ENCODE measurements at places on chromosomes 5 and 9.

DNA sequence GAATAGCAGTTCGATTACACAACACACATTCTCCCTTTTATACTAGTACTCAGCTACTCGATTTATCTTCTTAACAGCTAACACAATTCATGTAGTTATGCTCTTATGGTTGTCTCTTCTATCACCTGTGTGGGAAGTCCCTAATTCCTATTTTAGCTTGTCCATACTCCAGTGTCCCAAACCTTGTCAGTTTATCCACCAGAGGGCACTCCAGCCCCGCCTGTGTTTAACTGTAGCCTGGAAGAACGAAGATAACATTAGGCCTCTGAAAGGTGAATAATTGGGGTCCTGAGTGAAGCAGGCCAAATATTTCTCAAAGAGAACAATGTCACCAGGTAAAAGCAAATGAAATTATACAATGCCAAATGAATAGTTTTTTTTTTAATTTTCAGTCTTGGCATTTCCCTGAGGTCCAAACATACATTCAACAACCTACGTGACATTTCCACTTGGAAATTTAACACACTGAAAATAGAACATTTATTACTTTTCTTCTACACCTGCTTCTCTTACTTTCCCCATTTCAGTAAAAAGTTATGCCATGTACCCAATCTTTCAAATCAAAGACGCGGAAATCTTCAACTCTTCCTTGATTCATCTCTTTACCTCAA, 560.7 kb downstream of the HTR1A start:
- H3K36me3 ChIP-seq, result no peaks in the 10 kb centered on the region
- H3K27me3 ChIP-seq, result no peaks in the 10 kb centered on the region
- DNase-seq, result no peak

- no peaks in the 10 kb centered on the region for H3K36me3 ChIP-seq
- no peak for DNase-seq
Observed at GRCh38 chr5:56310711-56311204, 77.6 kb upstream of the ANKRD55 start.

DNA sequence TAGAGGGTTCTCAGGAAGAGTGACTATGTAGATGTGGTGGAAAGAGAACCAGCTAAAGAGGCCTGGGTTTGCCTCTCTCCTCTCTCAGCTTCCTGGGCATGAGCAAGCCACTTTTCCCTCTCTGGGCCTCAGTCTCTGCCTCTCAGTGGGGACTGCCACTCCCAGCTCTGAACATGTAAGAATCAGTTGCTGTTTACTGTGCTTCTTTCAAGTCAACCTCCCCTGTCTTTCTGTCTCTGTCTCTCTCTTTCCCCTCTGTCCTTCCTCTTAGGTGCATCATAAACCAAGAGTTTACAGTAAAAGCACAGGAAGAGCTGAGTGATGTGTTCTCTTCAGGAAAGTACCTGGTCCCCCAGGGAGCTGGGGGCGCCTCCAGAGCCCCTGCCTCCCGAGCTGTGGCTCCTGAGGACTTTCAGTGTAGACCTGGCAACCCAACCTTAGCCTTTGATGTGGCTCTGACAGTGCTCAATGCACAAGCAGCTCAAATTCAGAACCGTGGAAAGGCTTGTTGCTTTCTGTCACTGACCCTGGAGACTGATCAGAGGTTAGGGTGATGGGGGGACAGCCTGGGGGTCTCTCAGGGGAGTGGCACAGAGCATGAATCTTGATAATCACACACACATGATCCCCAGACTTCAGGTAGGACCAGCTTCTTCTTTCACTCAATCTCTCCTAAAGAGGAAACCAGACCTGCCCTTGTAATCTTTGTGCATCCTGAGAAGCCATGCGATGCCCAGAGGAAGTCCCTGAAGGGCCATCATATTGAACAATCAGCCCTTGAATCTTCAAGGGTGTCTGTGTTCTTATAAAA, 59.4 kb upstream of the TNFSF8 start:
- DNase-seq, result no peak
- peak overlapping the region; percentile 30 for H3K27ac ChIP-seq
- H3K4me1 ChIP-seq, result peaks cover 20% of the 10 kb centered on the region
- no peaks in the 10 kb centered on the region for H3K27me3 ChIP-seq

- peak overlapping the region; percentile 86 for H3K27ac ChIP-seq
- no peaks in the 10 kb centered on the region for H3K36me3 ChIP-seq
- H3K4me1 ChIP-seq, result peaks cover 13% of the 10 kb centered on the region
- DNase-seq, result no peak
- H3K27me3 ChIP-seq, result no peaks in the 10 kb centered on the region
Observed at GRCh38 chr5:95555553-95555952, 652 bp downstream of the ARSK start.

DNA sequence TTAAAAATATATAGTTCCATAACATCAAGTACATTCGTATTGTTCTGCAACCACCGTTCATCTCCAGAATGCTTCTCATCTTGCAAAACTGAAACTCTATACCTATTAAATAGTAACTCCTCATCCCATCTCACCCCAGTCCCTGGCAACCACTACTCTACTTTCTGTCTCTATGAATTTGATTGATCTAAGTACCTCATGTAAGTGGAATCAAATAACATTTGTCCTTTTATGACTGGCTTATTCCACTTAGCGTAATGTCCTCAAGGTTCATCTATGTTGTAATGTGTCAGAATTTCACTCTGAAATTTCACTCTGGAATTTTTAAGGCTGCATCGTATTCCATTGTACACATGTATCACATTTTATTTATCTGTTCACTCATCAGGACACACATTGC, 132.1 kb upstream of the RUSC2 start:
- H3K27ac ChIP-seq, result no peak overlapping the region
- H3K4me3 ChIP-seq, result no peak overlapping the region
- no peak for DNase-seq
- H3K4me1 ChIP-seq, result no peaks in the 10 kb centered on the region

GRCh38 chr9:35691334-35691650, 1.6 kb upstream of the TPM2 start:
- peak overlapping the region; percentile 45 for H3K27ac ChIP-seq
- DNase-seq, result no peak
- H3K4me1 ChIP-seq, result peaks cover 9% of the 10 kb centered on the region
- H3K36me3 ChIP-seq, result peaks cover 2% of the 10 kb centered on the region
- no peaks in the 10 kb centered on the region for H3K27me3 ChIP-seq

DNA sequence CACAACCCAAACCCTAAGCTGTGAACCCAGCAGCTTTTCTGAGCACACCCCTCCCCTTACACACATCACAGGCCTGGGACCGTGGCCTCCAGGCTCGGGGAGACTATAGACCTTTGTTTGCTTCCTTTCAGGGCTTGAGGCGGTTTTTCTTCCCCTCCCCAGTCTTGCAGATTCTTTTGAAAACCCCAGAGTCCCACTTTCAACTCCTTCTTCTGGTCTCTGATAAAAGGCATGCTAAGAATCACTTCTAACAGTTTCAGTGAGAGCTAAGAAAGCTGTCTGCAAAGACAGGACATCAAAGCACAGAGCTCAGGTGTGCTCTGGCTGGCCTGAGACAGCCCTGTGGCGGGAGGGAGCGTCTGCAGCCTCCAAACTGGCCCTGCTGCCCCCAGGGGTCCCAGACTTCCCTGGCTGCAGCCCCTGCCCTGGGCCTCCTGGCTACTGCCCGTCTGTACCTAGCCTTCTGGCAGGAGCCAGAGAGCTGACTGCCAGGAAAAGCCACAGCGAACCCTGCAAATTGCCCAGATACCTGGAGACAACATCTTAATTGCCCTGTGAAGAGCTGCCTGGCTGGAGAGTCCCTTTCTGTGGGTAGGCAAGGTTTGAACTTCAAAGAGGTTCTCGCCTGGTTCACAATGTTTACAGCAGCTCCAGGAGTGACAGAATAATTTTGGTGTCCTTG, 138.9 kb downstream of the GADD45G start:
- DNase-seq, result peak; percentile 24
- no peaks in the 10 kb centered on the region for H3K36me3 ChIP-seq
- no peaks in the 10 kb centered on the region for H3K27me3 ChIP-seq

GRCh38 chr5:166499447-166500240, 1791.8 kb upstream of the WWC1 start:
- no peak overlapping the region for H3K4me3 ChIP-seq
- DNase-seq, result no peak
- H3K27ac ChIP-seq, result no peak overlapping the region
- H3K36me3 ChIP-seq, result no peaks in the 10 kb centered on the region
- H3K4me1 ChIP-seq, result no peaks in the 10 kb centered on the region

DNA sequence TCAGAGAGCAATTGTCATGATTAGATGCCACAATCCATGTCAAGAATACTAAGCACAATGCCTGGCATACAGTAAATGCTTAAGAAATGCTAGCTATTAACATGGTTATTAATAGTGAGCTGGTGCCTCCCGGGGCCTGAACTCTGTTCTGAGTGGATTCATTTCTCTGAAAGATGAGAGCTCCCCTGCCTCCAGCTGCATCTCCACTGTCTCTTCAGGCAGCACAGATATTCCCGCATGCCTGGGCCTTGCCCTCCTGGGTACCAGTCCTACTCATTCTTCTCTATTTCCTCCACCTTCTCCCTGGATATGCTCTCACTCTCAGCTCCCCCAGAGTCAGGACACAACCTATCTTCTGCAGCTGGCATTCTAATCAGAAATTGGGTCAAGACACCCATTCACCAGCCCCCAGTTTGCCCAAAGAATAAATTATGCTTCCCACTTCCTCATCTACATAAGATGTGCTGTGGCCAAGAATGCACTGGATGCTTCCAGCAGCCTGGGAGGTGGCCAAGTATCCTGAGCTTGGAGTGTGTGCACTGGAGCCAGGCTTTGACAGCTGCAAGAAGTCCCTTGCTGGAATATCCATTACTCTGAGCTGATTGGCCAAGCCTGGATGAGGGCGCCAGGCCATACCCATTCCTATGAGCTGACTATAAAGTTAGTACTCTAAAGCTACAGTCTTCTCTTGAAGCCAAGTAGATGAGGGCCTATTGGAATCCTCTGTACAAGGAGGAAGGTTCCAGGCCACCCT, 669.0 kb downstream of the ACTL7B start:
- no peaks in the 10 kb centered on the region for H3K27me3 ChIP-seq
- no peak overlapping the region for H3K27ac ChIP-seq
- no peak for DNase-seq

DNA sequence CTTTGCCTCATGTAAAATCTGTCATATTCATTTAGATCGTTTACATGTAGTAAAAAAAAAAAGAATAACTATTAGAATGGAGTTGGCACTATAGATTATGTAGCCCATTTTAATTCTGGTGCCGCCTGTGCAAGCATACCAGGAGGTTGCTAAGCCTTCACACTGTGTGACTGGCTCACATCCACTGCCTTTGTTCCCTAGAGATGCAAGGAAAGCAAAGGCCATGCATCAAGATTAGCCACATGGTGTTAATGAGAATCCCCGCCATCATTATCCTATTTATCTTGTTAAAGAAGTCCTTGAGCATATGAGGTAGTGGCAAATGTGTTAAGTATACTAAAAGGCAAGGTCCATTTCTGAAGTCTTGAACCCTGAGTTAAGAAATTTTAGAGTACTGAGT, 279.6 kb downstream of the RFX3 start:
- no peaks in the 10 kb centered on the region for H3K27me3 ChIP-seq
- H3K27ac ChIP-seq, result no peak overlapping the region
- no peak for DNase-seq
- H3K4me1 ChIP-seq, result no peaks in the 10 kb centered on the region

- no peak for DNase-seq
- H3K27ac ChIP-seq, result no peak overlapping the region
- H3K4me1 ChIP-seq, result no peaks in the 10 kb centered on the region
- no peak overlapping the region for H3K4me3 ChIP-seq
- no peaks in the 10 kb centered on the region for H3K27me3 ChIP-seq
Observed at GRCh38 chr5:68950930-68951329, 142.9 kb upstream of the SLC30A5 start.

Data from effector memory CD4-positive, alpha-beta T cell (primary cell).